ENCODE measurements at places on chromosomes 4 and X.

DNA sequence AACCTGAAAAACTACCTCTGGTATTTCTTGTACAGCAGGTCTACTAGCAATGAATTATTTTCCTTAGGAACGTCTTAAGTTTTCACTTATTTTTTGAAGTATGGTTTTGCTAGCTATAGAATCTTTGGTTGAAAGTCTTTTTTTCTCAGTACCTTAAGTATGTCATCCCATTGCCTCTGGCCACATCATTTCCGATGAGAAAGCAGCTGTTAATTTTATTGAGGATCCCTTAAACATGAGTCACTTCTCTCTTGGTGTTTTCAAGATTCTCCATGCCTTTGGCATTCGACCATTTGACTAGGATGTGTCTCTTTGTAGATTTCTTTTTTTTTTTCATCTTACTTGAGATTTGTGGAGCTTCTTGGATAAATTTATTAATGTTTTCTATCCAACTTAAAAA, 803.8 kb upstream of the AMOT start:
- no peak for DNase-seq

DNA sequence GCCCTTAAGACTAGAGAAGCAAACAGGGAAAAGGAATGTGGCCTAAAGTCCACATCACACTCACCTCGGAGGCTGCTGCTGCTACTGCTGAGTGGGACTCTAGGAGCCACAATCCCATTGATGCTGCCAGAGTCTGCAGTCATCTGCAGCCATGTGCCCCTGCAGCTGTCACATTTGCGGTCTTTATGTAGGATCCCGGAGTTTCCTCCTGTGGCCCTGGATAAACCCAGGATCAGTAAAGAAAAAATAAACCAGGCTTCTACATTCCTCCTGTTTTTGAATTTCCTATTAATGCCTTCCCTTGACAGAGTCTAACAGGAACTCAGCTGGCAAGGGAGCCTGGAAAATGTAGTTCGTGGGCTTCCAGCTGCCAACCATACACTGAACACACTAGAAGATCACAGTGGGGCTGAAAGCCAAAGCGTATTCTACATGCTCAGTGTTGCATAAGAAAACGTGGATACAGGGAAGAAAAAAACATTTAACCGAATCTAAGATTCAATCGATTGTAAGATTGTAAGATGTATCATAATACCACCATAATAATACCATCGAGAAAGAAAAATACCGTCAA, 10.3 kb upstream of the PHEX start:
- DNase-seq: no peak

GRCh38 chr4:122703868-122704267, 28.6 kb upstream of the BBS12 start:
- DNase-seq: no peak

- no peak for DNase-seq
Measured at GRCh38 chrX:19879181-19879580, 8.2 kb downstream of the SH3KBP1 start.

- no peak for DNase-seq
Measured at GRCh38 chrX:118221270-118221669, 104.7 kb upstream of the KLHL13 start.

GRCh38 chr4:139971111-139971510, 182.9 kb downstream of the MAML3 start:
- DNase-seq: no peak

DNA sequence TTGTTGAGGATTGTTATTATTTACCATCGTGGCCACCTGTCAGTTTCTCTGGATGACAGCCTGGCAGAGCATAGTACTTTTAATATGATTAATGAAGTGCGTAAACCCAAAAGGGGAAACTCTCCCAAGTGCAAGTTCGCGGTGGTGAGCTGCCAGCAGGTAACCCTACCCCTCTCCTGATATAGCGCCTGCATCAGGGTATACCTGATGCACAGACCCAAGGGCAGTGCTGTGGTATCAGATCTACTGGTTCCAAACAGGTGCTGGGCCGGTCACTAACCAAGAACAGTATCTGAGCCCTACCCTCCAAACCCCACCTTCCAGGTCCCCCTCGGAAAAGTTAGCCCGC, 1.6 kb downstream of the RNF150 start:
- no peak for DNase-seq

GRCh38 chr4:142322996-142323395, 523.1 kb downstream of the INPP4B start:
- no peak for DNase-seq

Measured in stimulated activated CD8-positive, alpha-beta memory T cell treated with anti-CD3 and anti-CD28 coated beads, Interleukin-15, amount 100 ng/mL, for 48 hours (primary cell).